Psoas muscle (tissue), 8 donors: ENCODE measurements at places on chromosomes 1 and 21. TPM values are rescaled to one million over a fixed set of nuclear protein-coding genes. Genes with fewer than 3 reads are reported as not detected.

- no peak for DNase-seq
These were observed 31.5 kb downstream of the COL18A1 start for GRCh38 chr21:45436351-45437065.

GRCh38 chr1:32100807-32101708, 6.8 kb upstream of the KPNA6 start:
- DNase-seq, result no peak

DNA sequence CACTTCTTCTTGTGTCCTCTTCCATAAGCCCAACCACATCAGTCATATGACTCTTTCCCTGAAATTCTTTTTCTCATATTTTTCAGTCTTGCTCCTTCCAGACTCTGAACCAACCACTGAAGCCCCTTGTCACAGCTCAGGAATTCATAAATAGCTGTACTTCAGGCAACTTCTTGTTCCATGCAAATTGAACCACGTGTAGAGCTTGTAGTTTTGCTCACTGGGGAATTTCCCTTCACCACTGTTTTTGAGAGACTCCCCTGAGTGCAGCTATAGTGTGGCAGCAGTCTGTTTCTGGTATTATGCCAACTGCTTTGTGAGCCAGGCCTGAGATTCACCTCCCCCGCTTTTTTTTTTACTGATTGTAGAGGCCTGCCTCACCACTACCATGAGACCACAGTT, 150.3 kb upstream of the SPAG17 start:
- no peak for DNase-seq

DNA sequence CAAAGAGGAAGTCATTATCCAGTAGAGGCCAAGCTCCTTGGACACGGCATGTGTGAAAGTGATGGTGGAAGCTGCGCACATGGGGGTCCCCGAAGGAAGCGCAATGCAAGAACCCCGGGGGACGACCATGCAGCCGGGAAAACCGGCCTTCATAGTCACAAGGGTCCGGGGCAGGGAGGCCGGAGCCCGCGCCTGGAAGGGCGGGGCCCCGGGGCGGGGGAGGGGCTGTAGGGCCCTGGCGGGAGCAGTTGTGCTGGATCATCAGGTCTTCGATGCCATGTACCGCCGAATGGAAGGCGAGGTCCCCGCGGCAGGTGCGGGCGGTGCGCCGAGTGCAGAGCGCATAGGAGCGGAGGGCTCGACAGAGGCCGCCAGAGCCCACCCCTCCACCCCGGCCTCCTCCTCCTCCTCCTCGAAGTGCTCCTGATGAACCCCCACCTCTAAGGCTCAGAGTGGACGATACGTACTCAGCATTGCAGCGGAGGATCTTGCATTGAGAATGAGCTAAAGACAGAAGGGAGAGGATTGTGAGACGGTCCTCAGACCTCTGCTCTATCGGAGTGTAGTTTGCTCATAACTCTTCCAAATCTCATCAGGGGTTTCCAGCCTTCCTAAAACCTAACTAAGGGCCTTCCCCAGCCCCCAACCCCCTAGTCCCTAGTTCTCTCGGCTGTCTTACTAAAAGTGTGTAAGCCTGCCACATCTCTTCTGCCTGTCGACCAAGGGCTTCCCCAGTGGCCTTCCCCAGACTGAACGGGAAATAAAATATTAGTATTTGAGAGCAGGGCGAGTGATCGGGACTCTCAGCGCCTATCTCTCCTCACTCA, 2.1 kb downstream of the HJV start:
- DNase-seq, result peak; percentile 49

- no peak for DNase-seq
These were observed 104.4 kb upstream of the TIAM1 start for GRCh38 chr21:31448496-31448895.

Gene OR2L2
- total RNA-seq, result not detected

GRCh38 chr1:200530623-200531261, 89.8 kb downstream of the KIF14 start:
- DNase-seq, result no peak

- no peak for DNase-seq
These were observed 361.5 kb downstream of the RRAGC start for GRCh38 chr1:38497921-38498656.

- DNase-seq, result no peak
These were observed 66.1 kb downstream of the CD2 start for GRCh38 chr1:116820369-116820768.

Gene KIRREL1
- 7.1 TPM for total RNA-seq
